ENCODE measurements at places on chromosomes 11 and 22. TPM values are rescaled to one million over a fixed set of nuclear protein-coding genes. Genes with fewer than 3 reads are reported as not detected.

Gene CDC42BPG
- polyA plus RNA-seq: 1.0 TPM

Gene TNRC6B
- polyA plus RNA-seq: 13.1 TPM

Gene ANKRD13D
- polyA plus RNA-seq: 34.4 TPM

Gene SLC29A2
- 40.8 TPM for polyA plus RNA-seq

Gene PANX3
- polyA plus RNA-seq: not detected

Gene OLFML1
- 40.9 TPM for polyA plus RNA-seq

Gene TOLLIP
- 33.9 TPM for polyA plus RNA-seq

Gene C11orf16
- polyA plus RNA-seq: 0.25 TPM

Gene NUDT8
- polyA plus RNA-seq: 3.7 TPM

Gene FZD4
- polyA plus RNA-seq: 32.1 TPM

Data from hindlimb muscle (tissue), 1 donor.